Ascending aorta (tissue), 2 donors: ENCODE measurements at places on chromosomes 6 and 20. TPM values are rescaled to one million over a fixed set of nuclear protein-coding genes. Genes with fewer than 3 reads are reported as not detected.

THBS2 gene
- total RNA-seq: 709 TPM

PRSS16 gene
- total RNA-seq: not detected

DEFB129 gene
- total RNA-seq: not detected

TULP1 gene
- not detected for total RNA-seq

SIRPA gene
- 72.8 TPM for total RNA-seq

OR2W1 gene
- not detected for total RNA-seq

CAPN11 gene
- 0.43 TPM for total RNA-seq

GRCh38 chr20:36355469-36356171, 49.5 kb downstream of the DLGAP4 start:
- no peaks in the 10 kb centered on the region for H3K4me1 ChIP-seq
- DNase-seq: no peak
- no peak overlapping the region for H3K27ac ChIP-seq
- H3K36me3 ChIP-seq: no peaks in the 10 kb centered on the region
- no peaks in the 10 kb centered on the region for H3K27me3 ChIP-seq

DNA sequence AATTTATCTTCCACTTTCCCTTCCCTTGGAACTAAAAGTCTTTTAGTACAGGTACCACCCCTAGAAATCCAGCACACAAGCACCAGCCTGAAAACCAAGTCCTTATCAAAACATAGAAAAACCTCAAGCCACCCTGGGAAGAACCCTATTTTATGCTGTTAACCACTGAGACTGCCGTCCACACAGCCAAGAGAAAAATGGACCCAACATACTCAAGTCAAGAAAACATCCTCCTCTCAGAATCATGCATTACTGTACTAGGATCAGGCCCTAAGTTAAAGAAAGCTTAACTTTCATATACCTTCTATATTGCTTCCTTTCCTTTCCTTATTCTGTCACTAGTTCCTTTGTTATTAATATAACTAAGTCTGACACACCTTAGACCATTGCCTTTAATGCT, 16.9 kb upstream of the GOPC start:
- no peak overlapping the region for H3K27ac ChIP-seq
- H3K27me3 ChIP-seq: no peaks in the 10 kb centered on the region
- no peak overlapping the region for H3K4me3 ChIP-seq
- H3K36me3 ChIP-seq: no peaks in the 10 kb centered on the region

- H3K4me3 ChIP-seq: no peak overlapping the region
- peaks cover 4% of the 10 kb centered on the region for H3K4me1 ChIP-seq
- DNase-seq: no peak
- H3K27me3 ChIP-seq: no peaks in the 10 kb centered on the region
Measured at GRCh38 chr6:12339808-12340487, 49.8 kb downstream of the EDN1 start.
